Naive B cell (primary cell): ENCODE measurements at places on chromosomes 4 and X. TPM values are rescaled to one million over a fixed set of nuclear protein-coding genes. Genes with fewer than 3 reads are reported as not detected.

DNA sequence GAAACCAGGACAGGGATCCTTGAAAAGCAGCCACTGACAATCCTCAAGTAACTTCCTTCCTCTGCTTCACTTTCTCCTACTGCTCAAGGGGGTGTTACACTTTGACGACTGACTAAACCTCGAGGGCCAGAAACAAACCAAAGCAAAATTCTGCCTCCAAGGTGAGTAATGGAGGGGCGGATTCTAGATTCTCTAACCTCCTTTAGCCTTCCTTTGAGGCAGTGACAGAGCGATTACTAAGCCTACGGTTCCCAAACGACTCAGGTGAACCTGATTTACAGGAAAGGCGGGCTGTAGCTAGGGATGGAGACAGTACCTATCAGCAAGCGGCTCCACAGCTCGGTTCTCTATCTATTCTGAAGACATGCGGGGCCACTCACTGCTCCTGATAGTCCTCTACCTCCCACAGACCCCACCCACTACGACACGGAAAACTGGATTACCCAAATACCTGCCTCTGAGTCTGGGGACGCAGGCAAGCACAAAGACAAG, 487 bp downstream of the TBCK start:
- no peak for DNase-seq

- DNase-seq: no peak
Measured at GRCh38 chr4:38523524-38524448, 140.2 kb upstream of the KLF3 start.

DNA sequence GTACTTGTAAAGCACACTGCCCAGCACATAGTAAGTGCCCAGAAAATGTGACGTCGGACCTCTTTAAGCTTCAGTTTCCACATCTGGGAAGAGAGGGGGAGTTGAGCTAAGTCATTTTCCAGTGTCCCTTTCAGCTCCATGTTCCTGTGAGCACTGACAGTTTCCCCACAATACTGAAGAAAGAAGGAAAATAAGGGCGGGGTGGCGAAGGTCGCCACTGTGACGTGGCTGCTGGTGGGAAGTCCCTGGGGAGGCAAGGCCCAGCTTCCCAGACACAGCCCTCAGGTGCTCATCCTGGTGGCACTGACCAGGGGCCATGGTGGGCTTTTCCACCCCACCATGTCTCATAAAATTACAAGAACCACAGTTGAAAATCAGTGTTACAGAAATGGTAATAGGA, 121.8 kb downstream of the PTTG2 start:
- DNase-seq: no peak

Gene FAAH2
- polyA plus RNA-seq: not detected

Gene PDZD4
- not detected for polyA plus RNA-seq

Gene PPP1R3F
- 1.3 TPM for polyA plus RNA-seq
